ENCODE measurements at places on chromosomes 1 and 21.

DNA sequence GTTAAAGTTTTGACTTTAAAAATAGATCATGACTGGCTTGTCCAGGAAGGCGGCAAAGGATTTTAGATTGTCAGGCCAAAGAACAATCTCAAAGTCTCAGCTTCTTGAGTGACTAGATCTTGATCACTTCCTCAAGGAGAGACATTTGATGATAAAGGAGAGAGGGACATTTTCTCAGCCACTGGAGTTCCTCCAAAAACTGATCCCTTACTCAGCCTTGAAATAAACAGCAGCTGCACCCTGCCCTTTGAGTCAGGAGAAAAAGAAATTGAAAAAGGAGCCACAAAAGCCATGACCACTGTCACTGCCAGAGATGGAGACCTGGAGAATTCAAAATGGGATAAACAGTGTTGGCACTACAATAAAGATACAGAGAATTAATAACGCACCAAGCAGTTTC lies 288.4 kb upstream of the PRMT6 start:
- DNase-seq, result no peak

DNA sequence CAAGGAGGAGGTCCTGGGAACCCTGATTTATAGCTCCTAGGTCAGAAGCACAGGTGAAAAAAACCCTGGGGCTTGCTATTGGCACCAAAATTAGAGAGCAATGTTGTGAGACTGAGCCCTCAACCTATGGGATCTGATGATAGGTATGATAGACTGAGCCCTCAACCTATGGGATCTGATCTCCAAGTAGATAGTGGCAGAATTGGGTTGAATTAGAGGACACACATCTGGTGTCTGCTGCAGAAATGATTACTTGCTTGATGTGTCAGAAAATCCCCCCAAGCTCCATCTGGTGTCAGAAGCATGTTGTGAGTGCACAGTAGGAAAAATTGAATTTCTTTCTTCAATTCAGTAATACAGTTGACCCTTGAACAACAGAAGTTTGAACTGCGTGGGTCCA lies 62.4 kb downstream of the MAP3K21 start:
- DNase-seq, result no peak

GRCh38 chr21:35113064-35113463 lies 64.0 kb upstream of the RUNX1 start:
- DNase-seq, result no peak

- peak; percentile 68 for DNase-seq
Observed at GRCh38 chr1:19429611-19430010, 55.7 kb downstream of the CAPZB start.

DNA sequence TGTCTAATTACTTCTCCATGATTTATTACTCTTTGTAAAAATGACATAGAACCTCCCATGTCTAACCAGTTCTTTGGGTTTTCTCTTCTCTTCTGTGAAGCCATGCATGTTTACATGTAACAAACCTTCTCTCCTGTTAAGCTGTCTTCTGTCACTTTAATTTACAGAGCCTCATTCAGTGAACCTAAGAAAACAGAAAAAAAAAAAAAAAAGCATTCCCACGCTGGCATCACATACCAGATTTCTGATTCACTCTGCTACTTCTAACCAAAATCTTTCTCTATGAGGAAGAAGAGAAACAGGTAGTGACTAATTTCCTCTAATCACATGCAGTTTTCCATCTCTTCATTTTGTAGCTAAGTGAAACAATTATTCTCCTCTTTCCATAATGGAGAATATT lies 141.4 kb upstream of the CXADR start:
- no peak for DNase-seq

GRCh38 chr1:110860174-110860573 lies 12.8 kb upstream of the CD53 start:
- DNase-seq, result no peak

Measured in NCI-H1092 treated with DMSO at 0.1 percent for 48 hours (cell line).